Stimulated activated CD4-positive, alpha-beta T cell treated with anti-CD3 and anti-CD28 coated beads, Interleukin-15, amount 100 ng/mL, for 1 hour (primary cell): ENCODE measurements at places on chromosomes 6 and 20.

DNA sequence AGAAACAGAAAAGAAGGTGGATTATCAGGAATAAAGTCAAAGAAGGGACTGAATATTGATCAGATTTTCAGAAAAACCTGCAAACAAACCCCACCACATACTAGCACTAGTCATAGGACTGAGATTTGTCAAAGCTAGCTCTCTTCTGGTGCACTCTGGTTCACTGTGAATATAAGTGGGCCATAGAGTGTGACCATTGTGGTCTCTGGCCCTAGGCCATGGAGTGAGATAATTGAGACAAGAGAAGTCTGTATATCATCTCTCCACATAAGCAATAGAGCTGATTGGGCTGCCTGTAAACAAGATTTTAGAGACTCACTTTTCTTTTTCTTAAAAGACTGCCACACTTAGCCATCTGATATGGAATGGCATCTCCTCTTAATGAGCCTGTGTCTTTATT is 247.2 kb downstream of the LAMA2 start:
- no peak for DNase-seq

- no peak for DNase-seq
Measured at GRCh38 chr20:53382263-53382844, 211.3 kb downstream of the ZNF217 start.

DNA sequence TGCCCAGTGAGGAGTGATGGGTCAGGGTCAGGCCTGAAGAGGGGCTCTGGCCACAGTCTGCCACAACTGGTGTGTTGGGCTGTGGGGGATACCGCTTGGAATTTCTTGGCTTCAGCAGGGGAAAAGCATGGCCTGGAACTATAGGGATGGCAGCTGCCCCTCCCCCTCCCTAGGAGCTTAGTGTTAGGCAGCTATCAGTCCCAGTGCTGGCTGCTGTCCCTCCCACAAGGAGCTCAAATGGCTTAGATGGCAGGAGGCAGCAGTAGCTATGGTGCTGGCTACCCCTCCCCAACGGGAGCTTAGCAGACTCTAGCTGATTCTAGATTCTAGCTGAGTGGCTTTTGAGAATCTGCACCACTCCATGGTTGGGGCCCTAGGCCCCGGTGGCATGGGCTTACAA is 414.5 kb upstream of the HSF2 start:
- no peak for DNase-seq

DNA sequence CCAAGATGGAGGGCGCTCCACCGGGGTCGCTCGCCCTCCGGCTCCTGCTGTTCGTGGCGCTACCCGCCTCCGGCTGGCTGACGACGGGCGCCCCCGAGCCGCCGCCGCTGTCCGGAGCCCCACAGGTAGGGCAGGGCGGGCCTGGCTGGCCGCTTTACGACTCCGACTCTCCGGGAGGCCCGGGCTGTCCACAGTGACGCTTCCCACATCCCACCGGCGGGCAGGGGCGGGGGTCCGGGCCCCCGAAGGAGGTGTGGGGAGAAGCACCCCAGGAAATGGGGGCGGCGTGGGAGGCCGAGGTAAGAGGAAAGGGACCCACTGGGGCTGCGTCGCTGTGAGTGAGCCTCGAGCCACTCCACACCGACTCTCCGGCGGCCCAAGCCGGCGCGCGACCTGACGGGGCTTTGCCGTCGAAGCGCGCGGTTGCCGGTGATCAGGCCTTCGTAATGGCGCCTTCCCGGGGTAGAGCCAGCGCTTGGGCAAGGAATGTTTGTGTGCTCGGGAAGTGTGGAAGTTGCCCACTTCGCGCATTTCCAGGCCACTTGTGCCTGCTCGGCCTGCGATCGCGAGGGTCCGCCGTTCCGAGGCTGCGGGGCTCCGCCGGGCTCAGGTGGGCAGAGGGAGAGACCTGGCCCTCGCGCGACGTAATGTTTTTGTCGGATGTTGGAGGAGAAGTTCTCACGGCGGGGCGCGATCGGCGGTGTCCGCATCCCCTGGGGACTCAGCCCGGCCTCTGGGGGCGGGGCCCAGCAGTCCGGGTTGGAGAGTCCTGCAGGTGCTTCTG is 427 bp downstream of the GINM1 start:
- DNase-seq: peak; percentile 49

DNA sequence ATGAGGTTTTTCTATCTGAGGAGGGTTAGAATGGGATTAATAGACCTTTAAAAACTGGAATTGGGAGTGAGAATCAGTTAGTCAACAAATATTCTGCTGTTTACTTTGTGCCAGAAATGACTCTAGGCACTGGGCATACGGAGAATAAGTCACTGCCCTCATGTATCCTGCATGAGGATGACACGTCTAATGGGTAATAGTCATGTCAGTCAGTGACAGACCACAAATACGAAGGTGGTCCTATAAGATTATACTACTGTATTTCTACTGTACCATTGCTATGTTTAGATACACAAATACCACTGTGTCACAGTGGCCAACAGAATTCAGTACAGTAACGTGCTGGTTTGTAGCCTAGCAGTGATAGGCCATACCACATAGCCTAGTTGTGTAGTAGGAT is 30.7 kb downstream of the ZFAND3 start:
- DNase-seq: no peak

DNA sequence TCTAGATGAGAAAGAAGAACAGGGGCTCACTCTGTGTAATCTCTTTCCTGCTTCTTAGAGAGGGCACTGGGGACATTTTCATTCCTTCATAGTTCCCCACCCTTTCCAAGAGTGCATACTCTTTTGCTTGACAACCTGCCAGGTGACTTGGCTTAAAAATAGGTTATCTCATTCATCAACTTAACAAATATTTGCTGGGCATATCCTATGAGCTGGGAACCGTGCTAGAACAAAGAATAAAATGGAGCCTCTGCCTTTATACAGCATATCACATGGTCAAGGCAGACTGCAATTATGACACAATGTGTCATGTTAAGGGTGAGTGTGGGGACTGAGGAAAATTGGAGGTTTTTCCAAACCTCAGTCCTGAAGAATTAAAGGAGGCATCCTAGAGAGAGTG is 209.8 kb upstream of the FOXA2 start:
- DNase-seq: no peak

DNA sequence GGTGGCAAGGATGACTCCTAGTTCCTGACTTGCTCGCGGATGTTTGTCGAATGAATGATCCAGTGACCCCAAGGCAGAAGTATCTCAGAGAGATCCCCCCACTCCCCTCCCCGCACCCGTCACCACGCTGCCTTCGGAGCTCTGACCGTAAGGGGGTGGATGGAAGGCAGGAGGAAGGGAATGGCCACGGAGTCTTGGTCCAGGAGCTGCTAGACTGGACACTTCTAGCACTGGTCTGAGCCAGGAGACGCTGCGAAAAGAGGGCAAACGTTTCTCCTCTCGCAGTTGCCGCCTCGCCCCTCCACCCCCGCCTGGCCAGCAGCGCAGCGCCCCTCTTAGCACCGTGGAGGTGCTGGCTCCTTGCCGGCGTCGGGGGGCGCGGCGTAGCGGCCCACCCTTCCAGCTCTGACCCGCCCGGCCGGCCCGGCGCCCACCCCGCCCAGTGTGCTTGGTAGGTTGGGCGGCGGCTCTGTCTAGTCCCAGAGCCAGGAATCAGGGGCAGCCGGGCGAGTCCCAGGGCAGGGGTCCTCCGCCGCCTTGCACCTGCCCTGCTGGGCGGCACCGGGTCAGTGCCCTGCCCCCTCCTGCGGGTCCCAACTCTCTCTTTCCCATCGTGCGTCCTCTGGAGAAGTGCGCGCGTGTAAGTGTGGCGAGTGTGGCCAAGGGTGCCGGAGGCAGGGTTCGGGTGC is 2.4 kb upstream of the DBNDD2 start:
- DNase-seq: peak; percentile 17

GRCh38 chr6:16238963-16239797 is 793 bp downstream of the GMPR start:
- no peak for DNase-seq

GRCh38 chr6:158764183-158764849 is 54.9 kb downstream of the EZR start:
- no peak for DNase-seq

GRCh38 chr20:7926767-7927166 is 13.5 kb downstream of the HAO1 start:
- DNase-seq: no peak

DNA sequence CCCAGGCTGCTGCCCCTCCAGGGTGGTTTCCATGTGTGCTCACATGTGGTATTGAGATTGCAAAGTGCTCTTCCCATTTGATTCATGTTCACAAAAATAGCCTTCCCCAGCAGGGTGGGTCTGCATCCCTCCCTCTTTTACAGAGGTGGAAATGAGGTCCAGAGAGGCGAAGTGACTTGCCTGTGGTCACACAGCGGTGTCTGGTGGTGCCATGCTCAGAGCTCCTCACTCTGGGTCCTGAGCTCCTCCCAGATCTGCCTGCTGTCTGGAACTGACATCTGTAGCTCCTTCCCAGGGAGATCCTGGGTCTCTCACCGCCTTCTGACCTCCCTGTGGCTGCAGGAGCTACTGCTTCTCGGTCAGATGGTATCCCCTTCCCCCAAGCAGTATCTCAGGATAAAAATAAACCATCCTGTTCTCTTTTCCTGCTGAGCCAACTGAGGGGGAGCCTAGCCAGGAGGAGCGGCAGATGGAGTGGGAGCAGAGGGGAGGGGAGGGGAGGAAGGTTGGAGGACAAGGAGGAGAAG is 11.9 kb downstream of the CD40 start:
- DNase-seq: no peak

GRCh38 chr20:16081421-16081820 is 491.8 kb downstream of the KIF16B start:
- DNase-seq: no peak

- DNase-seq: no peak
Measured at GRCh38 chr6:23213193-23213592, 643.8 kb downstream of the HDGFL1 start.

GRCh38 chr6:168628176-168628553 is 187.2 kb downstream of the SMOC2 start:
- DNase-seq: no peak

GRCh38 chr20:11271920-11272594 is 598.3 kb upstream of the JAG1 start:
- DNase-seq: no peak

DNA sequence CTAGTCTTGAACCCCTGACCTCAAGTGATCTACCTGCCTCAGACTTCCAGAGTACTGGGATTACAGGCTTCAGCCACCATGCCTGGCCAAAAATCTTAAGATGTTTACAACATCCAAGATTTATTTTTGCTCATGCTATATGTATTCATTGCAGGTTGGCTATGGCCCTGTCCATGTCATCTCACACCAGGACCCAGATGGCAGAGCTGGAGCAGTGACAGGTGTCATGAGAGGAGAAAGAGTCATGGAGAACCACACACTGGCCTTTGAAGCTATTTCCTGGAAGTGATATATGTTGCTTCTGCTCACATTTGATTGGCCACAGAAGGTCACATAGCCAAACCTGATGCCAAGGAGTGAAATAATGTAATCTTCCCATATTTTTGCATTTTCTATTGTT is 13.8 kb upstream of the DDR1 start:
- no peak for DNase-seq

GRCh38 chr6:144140867-144141266 is 9.4 kb upstream of the STX11 start:
- no peak for DNase-seq

- DNase-seq: no peak
Measured at GRCh38 chr20:12970372-12970821, 38.4 kb upstream of the SPTLC3 start.

GRCh38 chr20:58246346-58246745 is 17.9 kb upstream of the ANKRD60 start:
- DNase-seq: no peak

DNA sequence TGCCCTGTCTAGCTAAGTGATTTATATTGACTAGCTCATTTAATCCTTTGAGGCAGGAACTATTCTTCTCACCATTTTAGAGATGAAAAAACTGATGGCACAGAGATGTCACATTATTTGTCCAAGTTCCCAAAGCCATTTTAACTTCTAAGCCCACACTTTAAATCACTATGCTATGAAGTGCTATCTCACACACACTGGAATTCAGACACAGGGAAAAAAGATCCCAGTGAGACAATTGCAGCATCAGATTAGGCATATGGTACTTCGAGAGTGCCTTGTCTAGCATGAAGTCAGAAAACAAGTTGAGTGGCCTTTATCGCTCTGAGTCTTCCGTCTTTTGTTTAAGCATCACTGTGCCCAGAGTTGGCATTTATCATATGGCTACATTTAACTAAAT is 54.1 kb upstream of the PDE7B start:
- DNase-seq: no peak

GRCh38 chr20:25487306-25487705 is 79.8 kb downstream of the GINS1 start:
- DNase-seq: no peak

DNA sequence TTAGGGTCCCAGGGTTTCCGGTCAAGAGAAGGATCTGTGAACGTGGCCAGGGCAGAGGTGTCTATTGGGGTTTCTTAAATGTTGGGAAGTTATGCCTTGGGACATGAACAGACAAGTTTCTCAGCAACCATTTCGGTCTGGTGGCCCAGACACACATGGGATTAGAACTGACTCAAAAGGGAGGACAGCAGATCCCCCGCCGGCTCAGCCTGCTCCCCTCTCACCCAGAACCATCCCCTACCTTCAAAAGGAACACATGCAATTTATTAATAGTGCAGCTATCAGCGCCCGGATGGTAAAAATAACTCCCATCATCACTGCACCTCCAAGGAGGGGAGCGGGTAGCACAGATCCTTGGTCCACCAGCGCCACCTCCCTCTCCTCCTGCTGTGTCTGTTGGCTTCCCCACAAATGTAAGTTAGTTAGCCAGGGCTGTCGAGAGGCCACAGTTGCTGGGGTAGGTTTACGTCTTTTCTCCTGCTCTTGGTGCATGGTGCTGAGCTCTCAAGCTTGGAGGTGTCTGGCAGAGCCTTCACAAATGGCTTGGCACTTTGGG is 77.1 kb downstream of the TRAM2 start:
- DNase-seq: no peak
